NCI-H1694 treated with DMSO at 0.1 percent for 48 hours (cell line): ENCODE measurements at places on chromosomes 5 and 9.

DNA sequence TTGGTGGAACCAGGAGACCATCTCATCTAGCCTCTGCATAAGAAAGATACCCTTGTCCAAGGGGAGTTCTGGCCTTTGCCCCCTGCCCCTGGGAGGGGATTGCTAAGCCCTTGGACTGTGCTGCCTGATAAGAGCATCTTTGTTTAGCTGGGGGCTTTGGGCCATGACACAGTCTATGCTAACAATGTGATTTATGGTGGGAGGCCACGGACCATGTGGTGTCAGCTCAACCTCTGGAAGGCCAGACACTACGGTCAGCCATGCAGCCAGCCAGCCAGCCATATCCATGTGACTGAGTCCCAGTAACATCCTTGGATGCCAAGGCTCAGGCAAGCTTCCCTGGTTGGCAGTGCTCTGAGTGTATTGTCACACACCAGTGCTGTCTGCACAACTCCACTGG, 244.4 kb downstream of the FSTL4 start:
- DNase-seq: no peak

- no peak for DNase-seq
These were observed 33.6 kb downstream of the PRRT1B start for GRCh38 chr9:131578731-131579504.

GRCh38 chr5:100165309-100165708, 369.9 kb upstream of the FAM174A start:
- DNase-seq: no peak

- DNase-seq: no peak
These were observed 42.3 kb downstream of the ZFAND5 start for GRCh38 chr9:72322678-72323077.

GRCh38 chr9:94919376-94920098, 193.0 kb downstream of the AOPEP start:
- no peak for DNase-seq

GRCh38 chr5:35066260-35066795, 18.6 kb upstream of the AGXT2 start:
- no peak for DNase-seq

DNA sequence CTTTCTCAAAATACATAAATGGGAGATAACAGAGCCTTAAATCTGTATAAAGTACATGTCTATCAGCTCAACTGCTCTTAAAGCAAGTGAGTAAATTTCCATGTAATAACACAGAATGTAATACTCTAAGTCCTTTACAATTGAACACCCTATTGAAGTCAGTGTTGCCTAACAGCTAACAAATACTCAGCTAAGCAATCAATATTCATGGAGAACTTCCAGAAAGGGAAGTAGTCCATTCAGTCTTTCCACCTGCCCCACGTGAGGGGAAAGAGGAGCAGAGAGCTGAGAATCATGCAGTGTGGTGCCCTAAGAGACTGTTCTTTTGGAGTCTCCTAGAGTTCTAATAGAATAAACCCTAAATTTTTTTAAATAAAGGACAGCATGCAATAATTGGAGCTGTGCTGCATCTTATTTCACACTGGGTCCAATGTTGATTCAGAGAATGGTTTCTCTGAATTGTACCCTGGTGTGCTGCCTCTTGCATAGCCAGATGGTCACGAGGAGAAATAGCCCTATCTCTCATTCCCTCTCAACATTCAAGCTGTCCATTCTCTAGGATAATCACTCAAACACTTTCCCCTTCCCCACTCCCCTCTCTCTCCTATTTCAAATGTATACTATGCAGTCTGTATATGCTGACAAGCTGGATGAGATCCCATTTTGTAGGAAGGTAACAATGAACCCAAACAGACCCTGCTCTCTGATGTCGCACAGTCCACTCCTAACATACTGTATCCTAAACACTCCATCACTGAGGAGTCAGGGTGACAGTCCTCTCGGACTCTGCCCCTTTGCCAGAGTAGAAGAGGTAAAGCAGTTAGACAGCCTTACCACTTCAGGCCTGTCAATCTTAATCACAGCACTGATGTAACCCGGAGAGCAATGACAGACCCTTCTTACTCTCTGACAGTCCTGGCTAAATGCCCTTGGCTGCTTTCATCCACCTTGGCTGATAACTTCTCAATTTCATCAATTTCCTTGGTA, 134.8 kb downstream of the EPB41L4A start:
- no peak for DNase-seq

- no peak for DNase-seq
These were observed 139.8 kb upstream of the EDIL3 start for GRCh38 chr5:84524491-84524890.

GRCh38 chr5:147481376-147481775, 28.5 kb downstream of the DPYSL3 start:
- DNase-seq: no peak

GRCh38 chr5:10120934-10121333, 128.8 kb downstream of the ATPSCKMT start:
- no peak for DNase-seq

DNA sequence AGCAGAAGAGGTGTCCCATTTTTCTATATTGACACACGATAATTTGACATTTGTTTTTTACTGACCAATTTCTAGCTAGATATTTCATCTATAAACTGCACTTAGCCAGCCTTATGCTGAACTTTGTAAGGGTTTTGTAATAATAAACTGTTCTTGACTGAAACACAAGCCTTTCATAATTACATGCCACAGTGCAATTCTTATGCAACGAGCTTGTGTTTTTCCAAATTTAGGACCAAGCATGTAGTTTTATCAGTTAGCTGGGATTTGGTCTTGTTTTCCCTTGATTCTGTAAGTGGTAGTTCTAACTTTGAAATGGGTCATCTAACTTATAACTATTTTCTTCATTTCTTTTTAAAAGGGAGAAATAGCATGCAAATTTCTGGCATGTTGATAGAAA, 1.3 kb upstream of the LURAP1L start:
- no peak for DNase-seq

- DNase-seq: peak; percentile 59
These were observed 83.0 kb upstream of the GLIS3 start for GRCh38 chr9:4382722-4383317.

- no peak for DNase-seq
These were observed 1.9 kb upstream of the FIBCD1 start for GRCh38 chr9:130940693-130941576.

GRCh38 chr5:5979761-5980537, 398.4 kb downstream of the MED10 start:
- no peak for DNase-seq

DNA sequence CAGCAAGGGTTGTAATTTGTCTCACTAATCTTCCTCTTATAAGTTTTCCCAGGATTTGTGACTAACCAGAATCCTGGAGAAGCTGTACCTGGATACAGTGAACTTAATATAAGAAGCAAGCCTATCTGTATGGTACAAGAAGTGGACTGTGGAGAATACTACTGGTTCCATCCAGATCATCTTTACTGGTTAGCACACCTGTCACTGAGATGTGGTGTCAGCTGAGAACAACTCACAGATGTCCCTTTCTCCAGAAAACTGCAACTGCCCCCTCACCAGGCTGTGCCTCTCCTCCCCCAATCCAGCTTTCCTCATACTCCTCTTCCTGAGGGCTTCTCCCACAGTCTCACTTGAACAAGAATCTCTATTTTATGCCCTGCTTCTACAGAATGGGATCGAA, 4.9 kb downstream of the FBXO10 start:
- DNase-seq: no peak

GRCh38 chr5:142746532-142747433, 23.4 kb upstream of the ARHGAP26 start:
- no peak for DNase-seq

DNA sequence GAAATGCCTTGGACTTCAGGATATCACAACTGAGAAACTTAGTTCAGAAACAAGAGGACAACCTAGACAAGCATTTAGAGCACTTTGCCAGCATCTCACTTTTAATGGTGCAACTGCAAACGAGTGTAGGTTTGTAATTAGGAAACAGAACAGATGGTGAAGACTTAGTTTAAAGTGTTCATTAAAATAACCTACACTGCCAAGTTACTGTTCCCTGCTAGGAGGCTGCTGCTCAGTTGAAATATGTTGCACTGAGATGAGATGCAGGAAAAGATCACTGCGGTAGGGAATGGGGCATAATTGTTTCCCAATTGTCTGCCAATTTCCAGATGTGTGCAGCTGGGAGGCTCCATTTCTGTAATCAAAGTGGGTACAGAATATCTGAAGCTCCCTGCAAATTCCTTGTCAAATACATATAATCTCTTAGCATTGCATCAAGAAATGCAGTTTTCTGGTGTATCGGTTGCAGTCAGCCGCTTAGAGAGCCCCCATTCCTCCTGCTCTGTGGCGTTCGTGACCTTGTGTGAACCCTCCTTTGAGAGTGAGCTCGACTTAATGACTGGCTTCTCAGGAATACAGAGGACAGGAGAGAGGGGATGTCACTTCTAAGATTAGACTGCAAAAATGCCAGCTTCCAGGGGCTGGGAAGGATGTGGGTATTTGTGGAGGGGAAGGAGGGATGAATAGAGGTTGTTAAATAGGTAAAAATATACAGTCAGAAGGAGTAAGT, 448.9 kb downstream of the MED10 start:
- DNase-seq: no peak

GRCh38 chr5:93915142-93915553, 173.7 kb upstream of the POU5F2 start:
- DNase-seq: peak; percentile 51

- DNase-seq: no peak
These were observed 165.1 kb upstream of the SLC30A5 start for GRCh38 chr5:68928617-68929302.

DNA sequence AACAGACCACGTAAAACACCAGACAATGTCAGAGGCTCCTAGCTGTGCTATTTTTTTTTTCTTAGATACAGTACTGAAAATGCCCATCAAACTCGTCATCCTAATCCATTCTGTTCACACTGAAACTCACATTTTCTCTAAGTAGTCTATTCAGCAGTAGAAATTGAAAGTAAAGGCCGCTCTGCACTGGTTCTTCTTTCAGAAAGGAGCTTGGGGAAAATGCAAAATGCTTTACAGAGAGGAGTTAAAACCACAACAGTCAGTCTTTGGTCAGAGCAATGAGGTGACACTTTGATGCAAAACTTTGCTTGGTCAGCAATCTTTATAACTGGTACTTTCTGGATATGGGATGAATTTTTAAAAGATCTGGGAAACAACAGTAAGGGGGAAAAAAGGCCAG, 43.8 kb upstream of the SUSD1 start:
- no peak for DNase-seq
